ENCODE measurements at places on chromosomes 2 and 18.

DNA sequence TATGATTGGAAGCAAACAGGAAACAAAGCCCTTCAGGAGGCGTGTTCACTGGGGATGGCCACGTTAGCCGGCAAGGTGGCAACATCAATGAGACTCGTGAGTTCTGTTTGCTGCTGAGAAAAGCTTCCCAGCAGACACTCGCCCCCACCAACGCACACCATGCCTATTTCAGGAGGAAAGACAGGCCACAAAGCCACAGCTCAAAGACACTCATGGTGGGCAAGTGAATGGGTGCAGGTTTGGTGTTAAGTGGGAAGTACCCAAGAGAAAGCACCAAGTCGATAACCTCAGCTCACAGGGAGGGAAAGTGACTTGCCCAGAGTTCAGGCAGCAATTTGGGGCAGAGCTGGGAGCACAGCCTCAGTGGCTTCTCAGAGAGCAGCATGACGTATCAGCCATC, 10.5 kb upstream of the MTERF4 start:
- DNase-seq, result no peak

DNA sequence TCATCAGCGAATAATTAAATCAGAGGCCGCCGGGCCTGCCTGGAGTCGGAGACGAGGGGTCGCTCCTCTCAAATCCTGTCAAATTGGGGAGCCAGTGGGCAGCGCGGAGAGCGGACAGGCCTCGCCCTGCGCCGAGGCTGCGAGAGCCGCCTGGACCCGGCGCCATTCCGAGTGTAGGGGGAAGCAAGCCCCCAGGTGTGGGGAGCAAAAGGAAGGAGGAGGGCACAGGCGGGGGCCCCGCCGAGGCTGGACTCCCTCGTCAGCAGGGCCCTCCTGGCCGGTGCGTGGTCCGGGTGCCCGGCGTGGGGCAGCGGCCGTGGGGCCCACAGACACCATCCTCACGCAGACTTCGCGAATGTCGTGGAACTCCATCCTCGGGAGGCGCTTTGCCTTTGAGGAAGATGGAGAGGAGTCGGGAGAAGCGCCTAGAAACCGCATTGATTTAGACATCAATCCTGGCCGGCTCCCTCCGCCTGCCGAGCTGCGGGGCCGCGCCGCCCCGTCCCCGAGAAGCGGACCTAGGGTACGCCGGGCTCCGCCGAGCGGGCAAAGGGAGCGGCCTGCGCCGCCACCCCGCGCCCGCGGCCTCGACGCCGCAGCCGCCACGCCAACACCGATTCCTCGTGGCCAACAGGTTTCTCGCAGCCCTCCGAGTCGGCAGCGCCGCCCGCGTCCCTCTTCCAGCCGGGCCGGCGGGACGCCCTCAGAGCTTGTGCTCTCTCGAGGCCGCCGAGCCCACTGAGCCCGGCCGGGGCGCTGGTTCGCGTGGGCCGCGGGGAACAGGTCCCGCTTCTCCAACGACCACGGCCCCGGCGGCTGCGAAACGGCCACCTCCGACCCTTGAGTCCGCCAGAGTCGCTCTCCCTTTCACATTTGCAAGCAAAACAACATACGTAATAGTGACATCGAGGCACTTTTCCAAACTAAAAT, 6.7 kb upstream of the ONECUT2 start:
- no peak for DNase-seq

GRCh38 chr18:48303883-48304282, 105.3 kb downstream of the ZBTB7C start:
- no peak for DNase-seq

- DNase-seq, result no peak
Measured at GRCh38 chr2:25939257-25939668, 43.0 kb downstream of the KIF3C start.
